ENCODE measurements at places on chromosomes 1 and 21.
A peak's percentile ranks its signal among the peaks of the same experiment; 100 is the strongest.

DNA sequence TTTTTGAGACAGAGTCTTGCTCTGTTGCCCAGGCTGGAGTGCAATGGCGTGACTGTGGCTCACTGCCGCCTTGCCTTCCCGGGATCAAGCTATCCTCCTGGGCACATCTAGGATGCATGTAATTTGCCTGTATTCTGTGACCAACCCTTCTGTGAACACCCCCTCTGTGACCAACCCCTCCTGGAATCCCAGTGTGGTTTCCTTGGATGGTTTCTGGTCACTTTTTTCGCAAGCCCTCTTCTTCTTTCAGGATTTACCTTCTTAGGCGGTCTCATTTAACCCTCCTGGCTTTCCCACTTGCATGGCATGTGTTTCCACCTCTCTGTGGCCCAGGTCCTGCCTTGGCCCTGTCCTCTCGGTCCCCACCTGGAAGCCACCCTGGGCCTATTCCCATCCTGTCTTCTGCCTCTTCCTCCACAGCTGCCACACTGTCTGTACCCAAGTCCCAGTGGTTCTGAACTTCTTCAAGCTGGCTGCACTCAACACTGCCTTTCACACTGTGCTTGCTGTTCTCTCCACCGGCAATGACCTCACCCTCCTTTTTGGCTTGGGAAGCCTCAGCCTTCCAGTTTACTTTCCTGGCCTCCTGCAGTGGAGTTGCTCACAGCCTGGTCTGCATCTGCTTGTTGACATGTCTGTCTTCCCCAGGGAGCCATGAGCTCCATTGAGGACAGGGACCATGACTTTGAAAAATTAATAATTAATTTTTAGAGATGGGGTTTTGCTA is 57.0 kb downstream of the DISC1 start:
- DNase-seq = no peak

DNA sequence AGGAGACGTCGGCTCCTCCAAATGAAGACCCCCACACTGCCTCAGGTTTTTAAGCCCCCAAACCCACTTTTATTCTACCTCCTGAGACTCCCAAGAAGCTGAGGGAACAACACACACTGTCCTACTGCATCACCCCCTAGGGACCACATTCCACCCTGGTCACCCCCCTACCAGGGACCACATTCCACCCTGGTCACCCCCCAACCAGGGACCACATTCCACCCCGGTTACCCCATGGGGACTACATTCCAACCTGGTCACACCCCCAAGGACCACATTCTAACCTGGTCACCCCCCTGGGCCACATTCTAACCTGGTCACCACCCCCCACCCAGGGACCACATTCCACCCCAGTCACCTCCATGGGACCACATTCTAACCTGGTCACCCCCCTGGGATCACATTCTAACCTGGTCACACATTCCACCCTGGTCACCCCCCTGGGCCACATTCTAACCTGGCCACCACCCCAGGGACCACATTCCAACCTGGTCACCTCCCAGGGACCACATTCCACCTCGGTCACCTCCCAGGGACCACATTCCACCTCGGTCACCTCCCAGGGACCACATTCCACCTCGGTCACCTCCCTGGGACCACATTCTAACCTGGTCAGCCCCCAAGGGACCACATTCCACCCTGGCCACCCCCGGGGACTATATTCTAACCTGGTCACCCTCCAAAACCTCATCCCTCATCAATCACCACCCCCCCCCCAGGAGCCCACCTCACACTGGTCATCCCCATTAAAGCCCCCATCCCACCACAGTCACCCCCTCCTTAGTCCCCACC is 587.6 kb downstream of the NPHP4 start:
- DNase-seq = no peak

DNA sequence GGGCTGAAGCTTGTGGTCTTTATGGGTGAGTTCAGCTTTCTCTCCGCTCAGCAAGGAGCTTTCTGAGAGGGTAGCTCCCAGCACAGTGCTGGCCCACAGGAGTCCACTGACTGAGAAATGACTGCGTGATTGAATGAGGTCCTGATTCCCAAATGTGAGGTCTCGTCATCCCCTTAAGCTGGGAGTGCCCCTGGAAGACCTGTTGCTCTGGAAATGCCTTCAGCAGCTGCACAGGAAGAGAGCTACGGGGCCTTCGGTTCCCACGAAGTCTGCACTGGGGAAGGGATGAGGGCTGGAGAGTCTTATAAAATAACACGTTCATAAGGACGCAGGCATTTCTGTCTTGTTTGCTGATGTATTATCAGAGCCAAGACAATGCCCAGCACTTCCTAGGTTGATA is 14.0 kb downstream of the TNNT2 start:
- DNase-seq = no peak

GRCh38 chr1:25520446-25521061 is 22.9 kb upstream of the LDLRAP1 start:
- peak; percentile 62 for DNase-seq

DNA sequence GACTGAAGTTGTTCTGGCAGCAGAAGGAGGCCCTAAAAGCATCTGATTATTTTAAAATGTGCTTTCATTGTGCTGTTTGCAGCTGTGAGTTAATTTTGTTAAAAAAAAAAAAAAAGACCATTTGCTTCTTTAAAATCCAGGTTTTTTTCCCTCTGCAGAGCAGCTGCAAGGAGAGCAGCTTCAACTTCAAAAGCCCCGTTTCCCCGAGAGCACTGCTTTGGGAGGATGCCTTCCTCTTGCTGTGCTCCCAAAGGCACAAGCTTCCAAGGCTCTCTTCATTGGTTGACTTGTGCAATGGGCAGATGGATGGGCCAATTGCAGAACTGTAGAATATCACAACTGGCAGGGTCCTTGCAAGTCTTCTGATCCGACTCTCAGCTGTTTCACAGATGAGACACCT is 459.2 kb upstream of the PKN2 start:
- no peak for DNase-seq

GRCh38 chr1:183039985-183040447 is 16.8 kb downstream of the LAMC1 start:
- DNase-seq = no peak

DNA sequence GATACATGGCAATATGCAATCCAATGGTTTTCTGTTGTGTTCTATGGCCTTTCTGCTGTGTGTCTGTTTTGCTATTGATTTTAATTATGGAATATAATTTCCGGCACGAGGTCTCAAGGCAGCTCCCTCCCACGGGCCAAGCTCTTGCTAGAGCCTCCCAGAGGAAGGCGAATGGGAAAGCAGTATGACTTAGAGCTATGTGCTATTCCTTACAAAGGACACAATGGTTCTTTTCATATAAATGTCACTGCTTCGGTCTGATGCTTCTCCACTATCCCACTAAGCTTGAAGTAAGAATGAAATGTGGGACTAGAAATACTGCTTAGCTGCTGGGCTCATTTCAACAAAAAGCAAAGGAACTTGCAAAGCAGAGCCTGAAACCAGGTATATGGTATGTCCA is 322.2 kb upstream of the BEND5 start:
- DNase-seq = no peak

- no peak for DNase-seq
Measured at GRCh38 chr1:162666006-162666645, 33.9 kb downstream of the DDR2 start.

DNA sequence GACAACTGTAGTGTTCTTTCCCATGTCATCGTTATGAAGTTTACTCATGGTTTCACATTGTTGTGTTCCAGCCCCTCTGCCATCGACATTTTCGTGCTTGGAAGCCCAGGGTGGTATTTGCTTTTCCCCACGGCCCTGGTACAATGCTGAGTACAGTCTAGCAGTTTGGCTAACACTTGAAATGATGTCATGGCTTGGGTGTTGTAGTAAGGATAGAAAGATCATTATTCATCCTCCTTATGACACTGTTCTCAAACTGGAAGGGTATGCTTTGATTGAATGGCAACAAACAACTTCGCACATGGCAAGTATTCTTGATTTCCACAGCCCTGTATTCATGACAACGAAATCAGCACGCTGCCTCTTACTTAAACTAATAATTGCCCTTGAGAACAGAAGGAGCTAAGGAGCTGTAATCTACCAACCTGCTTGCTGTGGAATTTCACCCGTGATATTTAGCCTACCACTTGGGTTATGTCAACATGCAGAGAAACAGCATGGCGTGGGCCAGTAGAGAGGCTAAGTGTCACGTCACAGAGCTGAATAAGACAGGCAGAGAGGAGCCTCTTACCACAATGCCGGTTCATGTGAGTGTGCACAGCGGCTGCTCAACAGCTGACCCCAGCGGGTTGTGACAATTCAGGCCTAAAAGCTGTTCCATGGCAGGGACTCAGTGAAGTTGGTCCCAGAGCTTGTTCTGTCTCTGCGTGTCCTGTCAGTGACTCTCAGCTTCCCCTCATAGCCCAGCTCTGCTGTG is 73.9 kb downstream of the KCNJ6 start:
- no peak for DNase-seq

- no peak for DNase-seq
Measured at GRCh38 chr1:177119311-177119710, 45.2 kb downstream of the ASTN1 start.

DNA sequence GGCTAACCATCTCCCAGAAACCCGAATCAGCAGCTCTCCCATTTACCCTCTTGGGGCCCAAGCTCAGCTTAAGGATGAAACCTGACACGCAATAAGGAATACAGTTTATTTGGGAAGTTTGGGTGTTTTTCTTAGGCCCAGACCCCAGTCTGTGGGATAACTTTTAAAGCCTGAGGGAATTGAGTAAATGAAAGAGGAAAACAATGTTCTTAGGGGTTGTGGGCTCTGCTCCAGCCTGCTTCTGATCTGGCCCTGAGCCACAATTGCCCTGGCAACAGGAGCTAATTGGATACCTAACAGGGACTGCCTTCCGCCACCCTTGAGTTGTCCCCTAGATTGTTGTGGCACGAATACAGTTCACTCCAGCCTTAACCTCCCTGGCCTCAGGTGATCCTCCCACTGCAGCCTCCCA is 20.1 kb downstream of the DYRK3 start:
- no peak for DNase-seq

DNA sequence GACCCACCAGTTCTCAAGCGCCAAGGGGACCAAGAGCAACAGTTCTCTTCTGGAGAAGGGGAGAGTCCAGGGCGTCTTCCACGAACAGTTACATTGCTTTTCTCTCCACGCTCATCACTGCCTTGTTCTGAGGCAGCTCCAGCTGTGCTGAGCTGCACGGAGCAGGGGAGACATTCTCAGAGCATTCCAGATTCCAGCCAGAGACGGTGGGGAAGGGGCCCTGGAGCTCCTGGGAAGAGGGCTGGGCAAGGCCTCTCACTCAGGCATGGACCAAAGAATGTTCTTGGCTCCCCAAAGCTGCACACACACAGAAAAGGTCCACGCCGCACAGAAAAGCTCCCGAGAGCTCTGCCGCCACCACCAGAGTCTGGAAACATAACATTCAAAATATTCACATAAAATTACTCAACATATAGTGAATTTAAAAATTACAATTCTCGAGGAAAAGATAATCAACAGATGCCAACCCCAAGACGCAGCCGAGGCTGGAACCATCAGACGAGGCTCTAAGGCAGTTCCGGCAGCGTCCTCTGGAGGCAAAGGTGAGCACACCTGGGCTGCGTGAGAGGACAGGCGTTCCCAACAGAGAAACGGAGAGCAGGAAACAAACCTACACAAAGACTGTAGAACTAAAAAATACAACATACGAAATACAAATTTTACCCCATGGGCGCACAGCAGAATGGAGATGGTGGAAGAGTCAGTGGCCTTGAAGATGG is 40.5 kb downstream of the UBE2G2 start:
- DNase-seq = no peak

DNA sequence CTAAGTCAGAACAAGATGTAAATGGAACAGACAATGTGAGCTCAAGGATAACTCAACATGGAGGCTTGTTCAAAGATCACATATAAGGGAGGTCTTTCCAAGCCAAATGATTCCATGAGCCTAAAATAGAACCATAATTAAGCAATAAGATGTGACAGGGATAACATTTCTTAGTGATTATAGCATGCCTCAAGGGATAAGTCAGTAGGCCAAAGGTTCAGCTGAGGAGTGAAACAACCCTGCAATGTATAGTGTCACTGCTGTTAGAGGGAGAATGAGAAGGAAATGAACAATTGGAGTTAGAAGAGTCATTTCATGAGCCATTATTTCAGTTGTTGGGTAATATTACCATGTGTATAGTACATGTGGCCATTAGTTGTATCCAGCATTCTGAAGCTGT is 25.0 kb downstream of the GORAB start:
- no peak for DNase-seq

DNA sequence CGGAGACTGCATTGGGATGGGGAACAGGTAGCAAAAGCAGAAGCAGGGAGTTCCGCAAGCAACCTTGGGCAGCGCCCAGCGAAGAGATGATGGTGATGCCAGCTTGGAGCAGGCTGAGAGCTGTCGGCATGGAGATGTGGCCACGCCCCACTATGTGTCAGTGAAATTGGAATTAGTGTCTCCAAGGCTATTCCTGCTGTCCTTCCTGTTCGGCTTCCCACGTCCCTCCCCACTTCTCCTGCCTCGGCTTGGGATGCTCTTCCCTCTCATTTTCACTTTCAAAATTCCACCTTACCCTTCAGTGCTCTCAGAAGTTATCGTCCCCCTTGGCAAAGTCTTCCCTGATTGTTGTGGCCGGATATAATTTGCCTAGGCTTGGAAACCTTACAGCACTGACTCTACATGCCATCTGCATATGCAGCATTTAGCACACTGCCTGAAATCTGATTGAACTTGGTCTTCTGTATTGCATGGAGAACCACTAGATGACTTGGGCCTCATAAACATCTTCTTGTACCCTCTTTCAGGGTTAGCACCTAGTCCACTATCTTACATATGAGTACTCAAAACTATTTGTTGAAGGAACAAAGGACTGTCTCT is 270.7 kb upstream of the RUNX1 start:
- no peak for DNase-seq

DNA sequence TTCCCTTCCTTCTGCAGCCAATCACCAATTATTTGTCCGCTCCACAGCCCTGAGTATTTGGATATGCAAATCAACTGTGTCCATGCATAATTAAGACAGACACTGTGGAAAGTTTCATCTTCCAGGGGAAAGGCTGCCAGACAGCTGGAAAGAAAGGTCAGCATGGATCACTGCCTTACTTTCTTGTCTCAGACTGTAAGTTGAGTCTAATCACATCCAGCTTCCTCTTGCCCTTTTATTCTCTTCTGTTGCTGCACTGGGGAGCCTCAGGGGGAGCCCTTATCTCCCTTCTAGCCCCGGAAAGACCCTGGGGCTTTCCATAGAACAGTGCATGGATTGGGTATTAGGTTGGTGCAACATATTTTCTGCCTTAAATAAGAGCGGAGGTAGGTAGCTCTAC is 182.9 kb downstream of the OMA1 start:
- no peak for DNase-seq

- no peak for DNase-seq
Measured at GRCh38 chr1:50420689-50421365, 2.4 kb downstream of the DMRTA2 start.

Measured in stimulated activated CD4-positive, alpha-beta T cell treated with anti-CD3 and anti-CD28 coated beads, Interleukin-1b, Interleukin-23, amount 100 ng/mL, for 4 hours (primary cell).